ENCODE measurements at places on chromosomes 7 and 10.

- no peak for DNase-seq
Measured at GRCh38 chr7:22061775-22062174, 116.1 kb upstream of the CDCA7L start.

GRCh38 chr7:111987115-111987826, 218.9 kb downstream of the DOCK4 start:
- no peak for DNase-seq

DNA sequence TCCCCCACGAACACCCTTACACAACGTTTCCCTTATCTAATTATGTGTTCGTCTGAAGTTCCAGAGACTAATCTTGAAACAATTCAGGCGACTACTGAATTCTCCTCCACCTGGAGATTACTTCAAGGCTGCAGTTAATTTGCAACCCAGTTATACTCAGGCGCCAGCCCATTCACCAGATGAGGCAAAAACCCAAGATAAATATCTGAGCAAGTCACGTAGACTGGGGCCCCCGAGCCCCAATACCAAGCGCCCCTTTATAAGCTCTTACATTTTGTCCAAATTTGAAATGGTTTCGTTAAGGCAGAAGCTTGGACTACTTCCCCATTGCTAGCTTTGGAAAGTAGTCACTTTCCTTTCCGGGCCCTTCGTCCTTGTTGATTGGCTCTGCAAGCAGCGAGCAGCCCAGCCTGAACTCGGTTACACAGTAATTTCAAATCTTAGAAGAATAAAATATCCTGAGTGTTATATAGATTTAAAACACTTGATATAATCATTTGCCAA, 1.2 kb downstream of the TPK1 start:
- DNase-seq: no peak

DNA sequence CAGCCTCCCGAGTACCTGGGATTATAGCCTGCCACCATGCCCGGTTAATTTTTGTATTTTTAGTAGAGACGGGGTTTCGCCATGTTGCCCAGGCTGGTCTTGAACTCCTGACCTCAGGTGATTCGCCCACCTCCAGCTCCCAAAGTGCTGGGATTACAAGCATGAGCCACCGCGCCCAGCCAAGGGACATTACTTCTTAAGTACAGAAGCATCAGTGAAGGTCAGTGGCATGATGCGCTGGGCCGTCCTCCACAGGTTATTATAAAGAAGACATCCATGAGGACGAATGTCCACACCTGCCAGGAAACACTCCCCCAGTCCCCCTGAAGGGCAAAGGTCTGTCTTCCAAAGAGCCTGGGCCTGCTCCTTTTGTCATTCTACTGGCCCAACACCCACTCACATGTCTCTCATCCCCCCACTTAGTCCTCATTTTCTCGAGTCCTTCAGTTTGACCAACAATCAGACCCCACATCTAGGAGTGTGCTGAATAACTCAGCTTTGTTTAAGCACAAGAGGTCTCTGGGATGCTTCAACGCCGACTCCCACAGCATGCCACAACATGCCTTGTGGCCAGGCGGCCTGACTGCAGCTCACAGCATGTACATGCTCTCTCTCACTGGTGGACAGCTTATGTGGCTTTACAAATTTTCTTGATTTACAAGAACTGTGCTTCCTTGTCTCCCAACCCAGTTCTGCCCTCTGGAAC, 73.0 kb downstream of the CTBP2 start:
- no peak for DNase-seq

DNA sequence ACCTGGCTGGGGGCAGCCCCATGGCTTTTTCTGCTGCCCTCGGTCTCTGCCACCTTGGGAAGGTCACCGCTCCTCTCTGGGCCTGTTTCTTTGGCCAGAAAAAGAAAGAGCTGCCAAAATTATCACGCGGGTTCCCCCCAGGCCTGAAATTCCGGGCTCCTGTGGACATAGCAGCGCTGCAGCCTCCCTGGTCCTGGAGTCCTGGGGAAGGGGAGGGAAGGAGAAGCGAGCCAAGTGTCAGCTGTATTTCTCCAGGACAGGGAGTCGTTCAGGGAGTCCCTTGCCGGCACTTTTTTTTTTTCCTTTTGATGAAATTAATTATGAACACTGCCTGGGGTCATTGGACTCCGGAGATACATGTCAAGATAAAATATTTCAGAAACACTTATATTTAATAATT, 152.3 kb upstream of the GPR26 start:
- DNase-seq: no peak

GRCh38 chr7:121603886-121604285, 207.8 kb upstream of the FAM3C start:
- DNase-seq: no peak

DNA sequence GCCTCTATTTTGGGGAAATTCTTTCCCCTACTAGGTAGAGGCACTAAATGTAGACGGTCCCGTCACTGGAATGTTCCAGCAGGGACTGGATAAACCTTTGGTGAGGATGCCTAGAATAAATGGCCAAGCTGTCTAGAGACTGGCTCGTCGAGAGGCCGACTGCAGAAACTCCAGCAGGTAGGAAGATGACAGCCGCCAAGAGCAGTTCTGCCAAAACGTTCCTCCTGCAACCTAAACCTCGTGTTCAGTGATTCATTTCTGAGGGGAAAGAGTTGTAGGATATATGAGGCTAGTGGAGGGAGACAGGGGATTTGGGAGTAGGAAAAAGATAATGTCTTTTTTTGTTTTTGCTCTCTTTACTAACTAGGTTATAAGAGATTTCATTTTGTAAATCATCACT, 184.7 kb upstream of the GDF10 start:
- no peak for DNase-seq

- no peak for DNase-seq
Measured at GRCh38 chr7:24979470-24979862, 512 bp downstream of the OSBPL3 start.

GRCh38 chr10:77756319-77757232, 119.0 kb upstream of the KCNMA1 start:
- peak; percentile 22 for DNase-seq

DNA sequence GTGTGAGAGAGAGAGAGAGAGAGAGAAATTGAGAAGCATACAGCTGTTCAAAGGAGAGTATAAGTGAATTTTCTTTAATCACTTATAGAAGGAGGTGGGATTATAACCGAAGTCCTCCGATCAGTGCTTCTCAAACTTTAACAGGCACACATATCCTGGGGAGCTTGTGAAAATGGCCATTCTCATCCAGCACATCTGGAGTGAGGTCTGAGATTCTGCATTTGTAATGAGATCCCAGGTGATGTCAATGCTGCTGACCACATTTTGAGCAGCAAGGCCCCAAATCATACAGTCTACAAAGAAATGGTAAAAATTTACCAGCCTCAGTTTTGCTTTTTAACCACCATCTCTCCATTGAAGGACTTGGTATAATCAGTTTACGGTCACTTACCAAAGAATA, 219.0 kb downstream of the PTEN start:
- no peak for DNase-seq

- DNase-seq: no peak
Measured at GRCh38 chr10:17383801-17384555, 70.4 kb downstream of the ST8SIA6 start.

DNA sequence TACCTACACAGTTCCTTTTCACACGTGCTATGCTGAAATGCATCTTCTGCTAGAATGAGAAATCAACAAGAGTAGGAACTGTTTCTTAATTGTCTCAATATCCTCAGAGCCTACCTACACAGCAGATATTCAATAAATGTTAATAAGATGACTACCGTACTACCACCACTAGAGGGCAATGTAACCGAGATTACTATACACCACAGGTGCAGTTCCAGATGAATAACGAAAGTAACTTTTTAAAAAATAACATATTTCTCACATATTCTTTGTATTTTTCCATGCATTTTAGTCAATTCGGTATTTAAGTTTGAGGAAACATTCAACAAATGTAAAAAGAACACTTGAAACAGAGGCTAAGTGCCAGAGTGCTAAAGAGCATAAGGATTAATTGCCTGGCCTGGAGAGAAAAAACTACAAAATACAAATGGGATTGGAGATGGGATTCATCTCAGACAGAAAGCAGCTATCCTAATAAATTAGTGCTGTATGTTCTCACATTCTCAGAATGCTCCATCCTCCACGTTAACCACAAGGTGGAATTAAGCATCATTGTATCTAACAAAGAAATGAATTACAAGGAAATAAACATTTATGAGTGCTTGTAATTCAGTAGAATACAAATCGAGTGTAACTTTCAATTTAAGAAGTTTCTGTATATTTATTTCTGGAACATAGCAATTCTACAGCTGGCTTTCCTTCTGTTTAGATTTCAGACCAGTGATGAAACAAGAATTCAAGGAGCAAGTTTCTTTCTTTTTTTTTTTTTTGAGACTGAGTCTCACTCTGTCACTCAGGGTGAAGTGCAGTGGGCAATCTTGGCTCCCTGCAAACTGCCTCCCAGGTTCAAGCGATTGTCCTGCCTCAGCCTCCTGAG, 20.3 kb upstream of the HECTD2 start:
- peak; percentile 80 for DNase-seq

GRCh38 chr7:25624051-25624450, 395.8 kb upstream of the NPVF start:
- no peak for DNase-seq

GRCh38 chr7:46764100-46764936, 817.6 kb downstream of the TNS3 start:
- DNase-seq: no peak

DNA sequence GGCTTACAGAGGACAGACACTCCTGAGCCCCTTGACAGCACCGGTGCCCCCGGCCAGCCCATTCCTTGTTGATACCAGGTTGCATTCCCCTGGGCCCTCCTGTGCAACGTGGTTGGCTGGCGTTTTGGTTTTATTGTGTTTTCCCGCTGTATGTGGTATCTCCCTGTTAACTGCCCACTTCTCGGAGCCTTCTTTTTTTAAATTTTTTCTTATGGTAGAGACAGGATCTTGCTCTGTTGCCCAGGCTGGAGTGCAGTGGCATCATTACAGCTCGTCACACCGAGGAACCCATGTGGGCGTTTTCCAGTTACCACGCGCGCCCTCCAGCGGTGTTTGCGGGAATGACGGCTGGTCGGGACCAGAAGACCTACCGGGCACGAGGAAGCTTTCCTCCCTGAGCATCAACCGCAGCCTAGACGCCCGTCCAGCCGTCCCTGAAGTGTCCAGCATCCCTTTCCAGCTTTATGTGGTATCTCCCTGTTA, 16.9 kb upstream of the ZFAND2A start:
- peak; percentile 61 for DNase-seq

DNA sequence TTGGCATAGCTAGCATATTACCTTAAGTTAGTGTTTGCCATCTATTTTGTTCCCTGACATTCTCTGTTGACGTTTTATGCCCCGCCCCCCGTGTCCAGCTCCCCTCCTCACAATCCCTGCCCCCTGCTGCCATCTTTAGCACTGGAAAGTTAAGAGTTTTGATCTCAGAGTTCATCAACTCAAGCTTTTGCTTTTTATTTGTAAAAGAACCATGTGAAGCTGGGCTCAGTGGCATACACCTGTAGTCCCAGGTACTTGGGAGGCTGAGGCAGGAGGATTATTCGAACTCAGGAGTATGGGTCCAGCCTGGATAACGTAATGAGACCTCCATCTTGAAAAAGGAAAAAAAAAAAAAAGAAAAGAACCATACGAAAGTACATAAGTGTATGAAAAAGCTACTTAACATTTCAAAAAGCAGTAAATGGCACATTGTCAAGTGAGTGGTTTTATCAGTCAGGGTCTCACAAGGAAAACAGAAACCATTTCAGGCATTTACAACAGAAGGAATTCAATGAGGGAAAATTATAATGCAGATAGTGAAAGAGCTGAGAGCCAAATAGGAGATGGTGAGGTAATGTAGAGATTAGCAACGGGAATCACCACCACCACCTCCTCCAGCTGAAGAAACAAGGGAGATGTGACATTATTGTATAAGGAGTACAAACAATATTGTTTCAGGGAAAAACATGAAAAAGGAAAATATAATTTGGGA, 64.9 kb downstream of the MCU start:
- peak; percentile 36 for DNase-seq

DNA sequence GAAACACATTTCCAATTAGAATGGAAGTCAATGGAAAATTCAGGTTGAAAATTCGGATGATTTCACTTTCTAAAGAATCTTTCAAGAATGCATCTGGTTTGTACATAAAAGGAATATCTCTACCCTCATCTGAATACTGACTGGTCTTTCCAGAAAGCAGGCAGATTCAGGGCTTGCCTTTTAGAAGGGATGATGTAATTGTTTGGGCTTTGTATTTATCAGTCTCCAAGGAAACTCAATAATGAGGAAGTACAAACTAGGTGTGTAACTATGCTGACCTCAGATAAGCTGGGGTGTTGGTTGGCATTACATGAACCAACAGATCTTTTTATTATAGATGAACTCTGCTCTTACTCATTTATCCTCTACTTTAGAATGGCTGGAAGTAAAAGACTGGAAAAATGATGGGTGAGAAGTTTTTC, 24.1 kb downstream of the PDLIM1 start:
- DNase-seq: no peak

DNA sequence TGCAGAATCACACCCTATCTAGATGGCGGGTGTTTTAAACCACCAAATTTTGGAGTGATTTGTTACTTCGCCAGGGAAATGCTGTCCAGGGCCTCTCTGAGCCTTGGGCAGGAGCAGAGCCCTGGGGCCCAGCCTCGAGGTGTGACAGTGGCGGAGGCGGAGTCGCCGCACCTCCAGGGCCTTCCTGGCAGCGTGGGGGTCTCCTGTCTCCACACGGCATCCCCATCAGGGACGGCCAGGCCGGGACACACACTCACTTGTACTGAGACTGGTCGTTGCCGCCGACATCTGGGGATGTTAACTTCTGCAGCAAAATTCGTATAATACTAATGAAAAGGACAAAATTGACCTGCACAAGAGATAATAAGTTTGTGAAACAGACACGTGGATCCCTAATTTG, 110.7 kb downstream of the VIPR2 start:
- no peak for DNase-seq

Measured in G401 (cell line).